ENCODE measurements at places on chromosomes 3 and 15.
A peak's percentile ranks its signal among the peaks of the same experiment; 100 is the strongest.

DNA sequence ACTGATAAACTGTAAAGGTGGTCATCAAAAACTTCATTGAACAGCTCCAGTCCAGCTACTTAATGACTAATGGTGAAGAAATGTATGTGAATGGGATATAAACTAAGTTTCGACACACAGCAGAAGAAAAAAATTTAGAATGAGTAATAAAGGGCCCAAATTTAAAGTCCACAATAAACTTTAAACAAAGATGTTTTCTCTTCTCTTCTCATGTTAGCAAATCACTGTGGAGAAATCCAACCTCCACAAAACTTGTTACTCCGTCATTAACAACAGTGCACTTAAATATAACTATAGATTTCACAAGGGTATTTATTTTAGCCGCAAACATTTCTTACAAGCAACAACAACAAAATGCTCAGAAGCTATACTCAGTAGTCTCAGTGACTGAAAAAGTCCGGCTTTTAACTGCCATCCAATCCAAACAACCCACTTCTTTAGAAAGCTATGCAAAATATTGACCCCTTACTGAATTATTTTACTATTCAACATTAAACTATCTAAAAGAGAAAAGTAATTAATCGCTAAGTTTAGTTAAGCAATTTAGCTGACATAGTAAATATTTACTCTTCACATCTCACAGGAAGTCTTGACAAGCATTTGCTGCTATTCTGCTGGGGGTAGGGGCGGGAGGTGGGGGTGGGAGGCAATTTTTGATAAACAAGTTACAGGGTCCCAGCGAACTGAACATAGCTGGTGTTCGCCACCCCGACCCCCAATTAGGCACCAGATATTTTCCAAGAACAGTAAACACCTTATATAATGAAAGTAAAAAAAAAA is 2.4 kb downstream of the IGF2BP2 start:
- DNase-seq: peak; percentile 94

DNA sequence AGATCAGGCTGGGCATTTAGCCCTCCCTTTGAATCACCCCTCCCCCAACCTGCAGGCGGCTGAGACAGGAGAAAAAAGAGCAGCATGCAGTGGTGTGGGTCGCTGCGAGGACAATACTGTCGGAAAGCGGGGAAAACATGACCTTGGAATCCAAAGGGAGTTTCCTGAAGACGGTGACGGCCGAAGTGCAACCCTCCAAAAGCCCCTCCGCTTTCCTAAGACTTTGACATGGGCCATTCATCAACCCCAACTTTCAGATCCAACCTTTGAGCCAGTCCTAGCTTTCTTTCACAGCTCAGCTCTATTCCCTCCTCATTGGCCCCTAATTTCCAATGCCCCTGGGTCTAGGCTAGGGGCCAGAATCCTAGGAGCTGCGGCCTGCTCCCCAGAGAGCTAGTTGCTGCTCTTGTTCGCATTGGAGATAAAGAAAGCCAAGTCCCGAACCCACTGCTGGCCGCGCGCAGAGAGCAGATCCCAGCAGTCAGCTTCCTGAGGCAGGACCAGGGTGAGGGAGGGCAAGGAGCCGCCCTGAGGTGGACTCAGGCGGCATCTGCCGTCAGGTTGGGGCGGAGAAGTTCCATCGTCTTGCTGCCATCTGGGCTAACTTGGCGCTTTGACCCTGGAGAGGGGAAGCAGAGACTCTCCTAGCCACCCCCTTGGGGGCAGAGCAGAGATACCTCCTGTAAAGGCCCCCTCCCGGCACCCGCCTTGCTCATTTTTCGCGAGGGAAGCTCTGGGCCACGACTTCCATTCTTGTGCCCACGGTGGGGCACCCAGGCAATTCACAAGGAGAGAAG is 914 bp downstream of the ZIC4 start:
- no peak for DNase-seq

- DNase-seq: no peak
Observed at GRCh38 chr3:53498806-53499641, 4.6 kb downstream of the CACNA1D start.

- no peak for DNase-seq
Observed at GRCh38 chr3:104520228-104520655, 846.5 kb upstream of the ALCAM start.

DNA sequence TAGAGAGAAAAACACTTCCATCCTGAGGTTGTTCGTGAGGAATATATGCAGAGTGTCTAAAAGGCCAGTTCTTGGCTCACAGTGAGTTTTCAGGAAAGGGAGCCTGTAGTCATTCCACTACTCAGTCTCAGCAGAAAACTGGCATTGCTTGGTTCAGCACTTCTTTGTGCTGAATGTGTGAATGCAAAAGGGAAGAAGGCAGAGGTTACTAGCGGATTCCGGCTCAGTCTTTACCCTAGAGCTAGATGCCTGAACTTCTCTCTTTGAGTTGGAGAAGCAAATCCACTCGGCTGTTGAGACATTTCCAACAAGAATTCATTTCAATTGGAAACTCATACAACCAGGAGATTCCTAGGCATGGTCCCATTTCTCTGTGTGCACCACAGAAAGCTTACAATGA is 23.1 kb upstream of the FRMD4B start:
- no peak for DNase-seq

DNA sequence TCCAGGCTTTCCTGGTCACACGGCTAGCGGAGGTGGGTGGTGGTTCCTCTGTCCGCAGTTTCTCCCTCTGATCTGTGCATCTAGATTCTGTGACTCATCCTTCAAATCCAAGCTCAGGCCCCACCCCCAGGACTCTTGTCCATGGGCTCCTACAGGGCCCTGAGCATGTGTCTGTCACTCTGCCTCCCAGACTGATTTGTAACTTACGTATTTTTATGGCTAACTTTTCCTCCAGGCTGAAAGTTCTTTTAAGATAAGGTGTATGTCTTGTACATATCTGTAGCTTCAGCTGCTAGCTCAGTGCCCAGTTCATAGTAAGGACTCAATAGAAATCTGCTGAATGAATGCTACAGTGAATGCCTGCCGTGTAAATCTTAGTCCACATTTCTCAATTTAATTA is 8.0 kb downstream of the ESYT3 start:
- DNase-seq: peak; percentile 83

DNA sequence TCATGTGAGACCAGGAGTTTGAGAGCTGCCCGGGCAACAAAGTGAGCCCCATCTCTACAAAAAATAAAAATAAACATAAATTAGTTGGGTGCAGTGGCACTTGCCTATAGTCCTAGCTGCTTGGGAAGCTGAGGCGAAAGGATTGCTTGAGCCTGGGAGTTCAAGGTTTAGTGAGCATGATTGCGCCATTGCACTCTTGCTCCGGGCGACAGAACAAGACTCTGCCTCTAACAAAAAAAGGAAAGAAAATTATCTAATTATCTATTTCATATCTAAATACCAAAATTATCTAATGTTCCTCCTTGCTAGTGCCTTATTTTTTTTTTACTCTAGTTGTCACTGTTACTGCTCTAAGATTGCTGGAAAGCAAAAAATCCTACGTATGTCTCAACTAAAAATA is 16.7 kb upstream of the PAK6 start:
- no peak for DNase-seq

- peak; percentile 58 for DNase-seq
Observed at GRCh38 chr3:138412821-138413551, 21.4 kb upstream of the ESYT3 start.

- DNase-seq: no peak
Observed at GRCh38 chr3:153783106-153783505, 338.1 kb upstream of the ARHGEF26 start.

GRCh38 chr15:66102563-66103292 is 150.8 kb downstream of the MEGF11 start:
- DNase-seq: no peak

- DNase-seq: peak; percentile 85
Observed at GRCh38 chr15:84980196-84981053, 1.2 kb upstream of the PDE8A start.

DNA sequence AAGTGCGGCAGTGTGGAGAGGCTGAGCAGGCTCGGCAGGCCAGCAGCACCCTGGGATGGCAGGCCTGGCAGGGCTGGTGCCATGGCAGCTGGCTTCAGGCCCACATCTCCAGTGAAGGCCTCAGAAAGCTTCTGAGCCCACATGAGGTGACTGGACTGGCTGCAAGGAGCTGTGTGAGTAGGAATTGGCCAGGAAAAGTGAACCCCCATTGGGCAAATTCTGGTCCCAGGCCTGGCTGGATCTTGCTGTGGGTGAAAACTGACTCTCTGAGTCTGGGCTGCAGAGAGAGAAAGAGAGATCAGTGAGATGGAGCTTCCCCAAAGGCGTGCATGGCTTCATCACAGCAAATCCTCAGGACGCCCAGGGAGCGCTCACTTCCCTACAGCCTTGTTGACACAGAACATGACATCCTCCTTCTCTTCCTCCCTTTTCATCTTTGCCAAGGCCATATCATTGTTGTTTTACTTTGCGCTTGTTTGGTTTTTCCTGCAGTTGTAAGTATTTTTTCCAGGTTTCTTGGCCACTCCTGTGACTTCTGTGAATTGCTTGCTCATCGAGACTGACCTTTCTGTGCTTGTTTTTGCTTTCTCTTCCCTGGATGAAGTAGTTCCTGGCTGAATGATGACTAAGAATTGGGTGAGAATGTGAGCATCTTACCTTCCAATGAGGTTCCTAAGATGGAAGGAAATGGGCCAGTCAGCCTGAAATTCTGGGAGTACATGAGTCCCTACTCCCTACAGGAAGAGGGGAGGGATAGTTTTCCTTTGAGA is 299.1 kb downstream of the TLE3 start:
- peak; percentile 44 for DNase-seq

DNA sequence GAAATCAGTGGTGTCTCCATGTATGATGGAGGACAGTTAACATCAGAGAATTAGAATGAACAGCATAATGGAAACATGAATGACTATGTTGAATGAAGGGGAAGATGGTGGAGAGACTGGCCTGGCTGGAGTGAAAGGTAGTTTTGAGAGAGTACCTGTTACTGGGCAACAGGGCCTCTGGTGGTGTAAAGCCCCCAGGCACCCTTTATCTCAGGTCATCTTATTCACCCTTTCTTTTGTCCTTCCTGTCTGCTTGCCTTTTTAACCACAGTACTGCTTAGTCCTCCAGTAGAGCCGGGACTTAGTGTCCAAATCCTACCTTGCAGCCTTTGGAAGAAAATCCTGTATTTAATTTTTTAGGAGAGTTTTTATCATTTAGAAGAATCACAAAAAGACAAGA is 6.2 kb downstream of the IREB2 start:
- no peak for DNase-seq

DNA sequence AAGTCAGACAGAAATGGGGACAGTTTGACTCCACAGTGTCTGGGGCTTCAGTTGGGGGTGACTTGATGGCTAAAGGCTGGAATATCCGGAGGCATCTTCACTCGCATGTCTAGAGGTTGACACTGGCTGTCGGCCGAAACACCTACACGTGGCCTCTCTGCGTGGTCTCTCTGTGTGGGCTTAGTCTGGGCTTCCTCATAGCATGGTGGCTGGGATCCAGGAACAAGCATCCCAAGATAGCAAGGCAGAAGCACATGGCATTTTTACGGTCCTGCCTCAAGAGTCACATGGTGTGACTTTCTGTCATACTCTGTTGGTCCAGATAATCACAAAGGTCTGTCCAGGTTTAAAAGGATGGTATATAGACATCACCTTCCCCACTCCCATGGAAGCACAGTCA is 34.5 kb downstream of the MAGI1 start:
- no peak for DNase-seq

DNA sequence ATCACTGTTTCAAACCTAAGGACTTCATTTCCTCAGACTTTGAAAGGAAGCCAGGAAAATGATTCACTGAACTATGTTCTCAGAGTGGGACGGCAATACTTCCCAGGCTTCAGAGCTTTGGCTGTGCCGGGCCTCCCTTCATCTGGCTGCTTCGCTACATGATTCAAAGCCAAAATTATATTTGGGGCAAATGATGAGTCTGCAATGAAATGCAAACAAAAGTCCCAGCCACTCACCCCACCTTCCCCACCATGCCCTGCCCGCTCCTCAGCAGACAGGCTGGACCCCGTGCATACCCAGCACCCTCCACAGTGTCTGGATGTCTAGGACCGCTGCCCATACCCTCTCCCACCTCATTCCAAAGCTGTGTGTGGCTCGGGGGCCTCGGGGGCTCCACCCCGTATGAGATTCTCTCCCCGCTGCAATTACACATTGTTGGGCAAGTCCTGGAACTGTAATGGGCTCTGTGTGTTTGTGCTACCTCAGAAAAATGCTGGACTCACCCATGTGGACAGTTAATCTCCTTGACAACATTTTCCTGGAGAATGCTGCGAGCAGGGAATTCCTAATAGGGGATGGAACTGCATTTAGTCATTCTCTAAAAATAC is 32.2 kb downstream of the ATP10A start:
- peak; percentile 2 for DNase-seq

DNA sequence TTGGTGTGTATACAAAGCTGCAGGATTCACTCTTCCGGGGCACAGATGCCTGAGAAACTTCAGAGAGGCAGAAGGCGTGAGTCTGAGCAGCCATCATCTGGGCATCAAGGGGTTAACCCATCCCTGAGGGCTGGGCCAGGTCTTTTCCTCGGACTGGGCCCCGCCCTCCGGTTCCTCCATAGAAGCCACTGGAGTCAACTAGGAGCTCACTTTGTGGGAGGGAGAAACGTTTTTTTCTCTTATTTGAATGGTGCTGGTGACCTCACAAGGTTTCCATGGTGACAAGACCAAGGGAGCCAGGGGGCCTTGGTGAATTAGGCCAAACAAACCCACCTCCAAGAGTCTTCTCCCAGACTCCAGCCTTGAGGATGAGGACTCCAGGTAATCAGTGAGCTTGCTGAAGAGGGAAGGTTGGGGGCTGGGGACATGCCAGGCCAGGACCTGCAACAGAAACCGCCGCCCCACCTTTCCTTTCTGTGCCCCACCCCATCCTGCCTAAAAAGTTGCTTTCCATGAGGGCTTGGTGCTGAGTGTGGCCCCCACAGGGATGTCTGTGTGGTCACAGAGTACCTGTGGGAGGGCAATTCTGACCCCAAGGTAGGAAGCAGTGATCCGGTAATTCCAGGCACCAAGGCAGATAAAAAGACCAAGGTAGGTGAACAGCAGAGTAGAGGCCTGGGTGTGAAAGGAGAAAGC is 14.8 kb upstream of the INSYN1 start:
- no peak for DNase-seq

DNA sequence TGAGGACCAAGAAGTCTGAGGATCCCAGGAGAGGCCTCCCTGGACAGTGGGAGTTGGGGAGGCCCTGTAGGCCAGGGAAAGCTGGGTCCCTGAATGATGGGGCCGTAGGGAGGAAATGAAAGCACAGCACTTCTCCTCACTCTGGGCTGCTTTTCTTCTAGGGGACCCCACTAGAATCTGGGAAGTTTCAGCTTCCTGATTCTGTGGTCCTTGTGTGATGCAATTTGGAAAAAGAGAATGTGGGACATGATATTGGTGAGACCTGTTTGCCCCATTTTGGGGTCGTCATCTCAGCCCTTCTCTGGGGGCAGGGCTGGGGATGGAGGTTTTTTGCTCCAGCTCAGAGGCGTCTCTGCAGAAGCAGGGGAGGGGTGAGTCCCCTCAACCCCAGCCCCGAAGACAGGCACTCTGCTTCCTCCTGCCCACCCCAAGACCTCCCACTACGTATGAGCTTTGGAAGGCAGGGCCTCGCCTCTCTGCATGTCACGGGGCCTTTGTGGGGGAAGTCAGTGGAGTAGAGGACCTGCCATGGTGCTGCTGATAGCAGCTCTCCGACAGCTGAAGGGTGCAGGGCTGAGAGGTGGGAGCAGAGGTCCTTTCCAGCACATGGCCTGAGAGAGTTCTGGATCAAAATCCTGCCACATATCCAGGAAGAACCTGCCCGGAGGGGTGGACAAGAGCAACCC is 1.5 kb upstream of the SNX22 start:
- no peak for DNase-seq
